ENCODE measurements at places on chromosomes 7 and 10.

DNA sequence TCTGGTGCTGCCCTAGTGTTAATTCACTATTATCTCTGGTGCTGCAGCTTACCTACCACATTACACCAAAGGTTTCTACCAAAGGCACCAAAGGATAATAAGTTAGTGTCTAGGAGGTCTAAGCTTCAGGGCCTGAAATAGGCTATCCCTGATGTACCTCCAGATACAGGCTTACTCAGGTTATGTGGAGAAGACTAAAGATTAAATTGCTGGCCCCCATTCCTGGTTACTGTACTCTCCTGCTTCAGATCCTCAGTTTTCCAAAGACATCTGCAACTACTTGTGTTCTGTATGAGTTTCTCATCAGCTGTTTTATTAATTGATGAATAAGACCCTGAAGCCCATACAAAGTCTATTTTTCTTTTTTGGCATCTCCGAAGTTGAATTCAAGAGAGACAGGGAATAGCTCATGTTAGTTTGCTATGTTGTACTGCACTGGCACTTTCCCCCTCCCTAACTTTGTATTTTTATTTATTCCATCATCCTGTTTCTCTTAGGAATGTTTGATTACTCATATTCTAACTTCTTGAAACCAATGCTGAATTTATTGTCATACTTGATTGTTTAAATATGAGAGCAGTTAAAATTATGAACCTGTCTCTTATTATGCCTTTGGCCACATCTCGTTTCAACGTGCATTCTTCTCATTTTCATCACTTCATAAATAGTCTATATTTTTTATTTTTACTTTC, 85.9 kb downstream of the PON1 start:
- DNase-seq, result no peak

DNA sequence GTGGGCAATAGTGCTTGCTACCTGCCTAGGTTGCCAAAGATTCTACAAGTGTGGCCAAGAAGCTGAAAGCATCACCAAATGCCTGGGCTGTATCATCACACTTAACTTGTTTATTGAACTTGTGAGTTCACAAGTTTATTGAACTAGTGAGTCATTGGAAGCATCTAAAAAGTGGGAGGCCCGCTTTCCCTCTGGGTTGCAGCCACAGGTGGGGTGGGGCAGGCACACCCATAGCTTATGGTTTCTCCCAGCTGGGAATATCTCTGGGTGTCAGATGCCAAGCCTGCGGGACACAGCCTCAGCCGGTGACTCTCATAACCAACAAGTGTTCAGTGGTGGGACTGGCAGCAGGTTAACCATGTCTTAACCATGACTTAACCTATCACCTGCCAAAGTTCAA, 145.9 kb upstream of the FAM13C start:
- no peak for DNase-seq

DNA sequence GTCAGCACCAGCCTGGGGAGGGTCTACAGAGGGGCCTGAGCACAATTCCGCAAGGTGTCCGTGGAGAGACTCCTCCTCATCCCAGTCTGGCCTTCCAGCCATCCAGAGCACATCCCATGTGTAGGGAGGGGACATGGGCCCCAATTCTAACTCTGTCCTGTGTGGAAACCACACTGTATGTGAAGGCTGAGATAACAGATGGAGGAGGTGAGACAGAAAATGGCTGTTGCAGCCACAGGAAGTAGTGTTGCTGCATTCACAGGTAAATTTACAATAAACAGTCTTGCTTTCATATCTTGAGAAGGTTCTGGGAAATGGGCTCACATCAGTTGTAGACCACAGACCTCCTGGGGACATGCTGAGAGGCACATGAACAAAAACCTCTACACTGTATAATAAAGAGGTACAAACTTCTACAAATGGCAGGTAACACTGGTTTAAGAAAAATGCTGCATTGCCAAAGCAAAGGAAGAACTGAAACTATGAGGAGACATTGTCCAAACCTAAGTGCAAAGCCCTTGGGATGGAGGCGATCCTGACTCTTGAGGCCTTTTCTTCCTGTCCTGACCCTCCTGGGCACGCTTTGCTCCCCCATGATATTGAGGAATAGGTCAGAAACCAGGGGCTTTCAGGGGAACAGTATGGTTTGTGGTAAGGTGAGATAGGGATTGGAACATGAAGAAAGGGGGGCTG, 21.6 kb upstream of the GIMAP2 start:
- DNase-seq, result no peak

DNA sequence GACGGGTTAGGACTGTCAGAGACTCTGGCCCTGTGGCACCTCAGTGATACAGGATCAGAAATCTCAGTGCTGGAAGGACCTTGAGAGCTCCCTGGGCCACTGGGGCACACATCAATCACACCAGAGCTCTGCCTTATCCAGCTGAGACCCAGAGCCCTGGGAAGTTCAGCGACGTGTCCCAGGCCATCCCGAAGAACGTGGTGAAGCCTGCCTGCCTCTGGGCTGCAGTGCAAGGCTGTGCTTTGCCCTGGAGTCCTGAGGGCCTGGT, 79.8 kb upstream of the MGMT start:
- no peak for DNase-seq

DNA sequence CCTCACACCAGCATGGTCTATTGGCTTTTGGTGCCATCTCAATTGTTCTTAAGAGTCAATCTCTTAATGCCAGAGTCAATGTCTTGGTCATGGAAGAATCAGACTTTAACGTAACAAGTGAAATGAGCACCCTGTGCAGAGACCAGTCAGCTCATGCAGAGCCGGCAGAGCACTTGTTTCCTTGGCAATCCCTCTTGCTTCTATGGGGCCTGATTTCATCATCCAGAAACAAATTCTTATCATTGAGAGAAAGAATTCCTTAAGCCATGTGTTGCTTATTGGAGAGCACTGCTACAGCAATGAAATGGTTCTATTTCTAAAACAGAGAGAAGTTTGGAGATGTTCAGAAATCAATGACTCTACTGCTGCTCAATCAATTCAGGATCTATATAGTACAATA, 212.8 kb downstream of the IPMK start:
- no peak for DNase-seq

DNA sequence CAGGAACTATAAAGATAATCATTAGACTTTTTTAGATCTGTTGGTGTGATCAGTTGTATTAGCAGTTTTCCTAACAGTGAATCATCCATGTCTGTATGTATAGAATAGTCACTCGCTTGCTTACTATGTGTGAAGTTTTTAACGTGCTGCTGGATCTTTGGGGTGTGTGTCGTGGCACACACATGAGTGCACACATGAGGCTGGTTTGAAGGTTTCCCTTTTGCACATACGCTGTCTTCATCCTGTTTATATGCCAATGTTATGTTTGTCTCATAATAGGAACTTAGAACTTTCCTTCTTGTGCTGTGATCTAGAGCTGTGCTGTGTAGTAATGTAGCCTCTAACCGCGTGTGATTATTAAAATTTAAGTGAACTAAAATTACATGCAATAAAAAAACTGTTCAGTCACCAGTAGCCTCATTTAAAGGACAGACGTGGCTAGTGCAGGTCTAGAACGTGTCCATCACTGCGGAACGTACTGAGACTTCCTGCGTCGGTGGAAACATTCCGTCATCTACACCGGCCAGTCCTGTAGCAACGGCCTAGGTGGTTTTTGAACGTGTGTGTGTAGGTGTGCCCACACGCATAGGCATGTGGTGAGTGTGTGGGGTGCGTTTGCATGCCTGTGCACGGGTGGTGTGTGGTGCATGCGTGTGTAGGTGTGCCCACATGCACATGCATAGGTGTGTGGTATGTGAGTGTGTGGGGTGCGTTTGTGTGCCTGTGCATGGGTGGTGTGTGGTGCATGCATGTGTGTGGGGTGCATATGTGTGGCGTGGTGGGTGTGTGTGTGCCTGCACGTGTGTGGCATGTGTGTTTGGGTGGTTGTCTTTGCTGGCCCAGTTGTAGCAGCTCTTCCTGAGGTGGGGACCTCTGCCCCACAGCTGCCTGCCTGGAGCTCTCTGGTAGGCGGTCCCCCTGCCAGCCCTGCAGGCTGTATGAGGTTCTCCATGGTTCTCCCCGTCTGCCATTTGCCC, 56.6 kb downstream of the INPP5A start:
- DNase-seq, result no peak

DNA sequence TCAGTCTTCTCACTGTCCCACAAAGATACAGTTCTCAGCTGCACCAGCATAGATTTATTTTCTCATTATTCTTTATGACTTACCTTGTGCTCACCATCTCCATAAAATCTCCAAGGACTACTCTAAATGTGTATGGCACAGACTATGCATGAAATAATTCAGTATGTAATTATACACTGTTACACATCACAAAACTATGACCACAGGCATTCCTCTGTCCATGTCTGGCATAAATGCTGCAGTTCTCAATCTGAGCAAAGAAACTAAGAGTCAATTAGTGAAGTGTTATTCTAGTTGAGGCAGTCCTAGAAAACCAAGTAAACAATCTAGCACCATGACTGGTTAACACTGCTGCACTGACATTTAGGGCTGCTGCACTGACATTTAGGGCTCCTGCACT, 2.7 kb downstream of the CYCS start:
- no peak for DNase-seq
